ENCODE measurements at places on chromosomes 12 and 14.

DNA sequence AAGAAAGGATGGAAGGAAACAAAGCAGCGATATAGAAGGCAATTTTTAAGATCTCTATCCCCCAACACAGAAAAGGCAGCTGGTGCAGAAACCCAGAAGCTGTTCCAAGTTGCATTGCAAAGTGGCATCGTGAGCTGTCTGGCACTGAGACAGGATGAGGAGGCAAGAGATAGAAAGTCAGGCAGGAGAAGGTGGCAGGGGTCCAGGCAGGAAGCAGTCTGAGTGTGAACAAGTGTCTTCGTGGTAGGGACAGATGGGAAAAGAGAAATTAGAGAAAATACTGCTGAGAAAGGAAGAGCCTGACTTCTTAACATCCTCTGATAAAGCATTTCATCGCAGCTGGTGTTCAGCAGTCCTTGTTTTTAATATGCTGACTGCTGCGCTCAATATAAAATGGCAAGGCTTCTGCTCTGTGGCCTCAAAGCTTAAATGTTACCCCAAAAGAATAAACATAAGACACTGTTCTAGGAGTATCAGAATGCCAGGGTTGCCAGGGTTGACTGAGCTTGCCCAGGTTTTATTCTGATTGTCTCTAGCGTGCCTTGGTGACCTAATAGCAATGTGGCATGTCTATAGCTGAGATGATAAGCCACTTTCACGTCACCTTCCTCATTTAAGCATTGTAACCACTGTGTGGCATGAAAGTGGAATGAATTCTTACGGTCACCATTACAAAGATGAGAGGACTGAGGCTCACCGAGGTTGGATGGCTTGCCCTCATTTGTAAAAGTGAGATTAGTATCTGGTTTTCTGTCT, 397.6 kb downstream of the NUAK1 start:
- no peak for DNase-seq

GRCh38 chr12:4771960-4772566, 51.9 kb downstream of the GALNT8 start:
- DNase-seq, result no peak

- DNase-seq, result peak; percentile 85
Observed at GRCh38 chr12:56635806-56636674, 5.9 kb upstream of the BAZ2A start.

DNA sequence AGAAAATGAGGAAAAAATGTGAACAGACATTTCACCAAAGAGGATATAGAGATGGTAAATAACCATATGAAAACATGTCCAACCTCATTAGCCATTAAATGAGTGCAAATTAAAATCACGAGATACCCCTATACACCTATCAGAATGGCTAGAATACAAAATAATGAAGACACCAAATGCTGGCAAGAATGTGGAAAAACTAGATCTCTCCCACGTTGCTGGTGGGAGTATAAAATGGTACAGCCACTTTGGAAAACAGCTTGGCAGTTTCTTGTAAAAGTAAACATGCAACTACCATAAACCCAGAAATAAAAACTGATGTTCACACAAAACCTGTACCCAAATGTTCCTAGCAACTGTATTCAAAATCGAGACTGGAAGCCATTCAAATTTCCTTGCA, 38.3 kb upstream of the TCL1B start:
- no peak for DNase-seq

DNA sequence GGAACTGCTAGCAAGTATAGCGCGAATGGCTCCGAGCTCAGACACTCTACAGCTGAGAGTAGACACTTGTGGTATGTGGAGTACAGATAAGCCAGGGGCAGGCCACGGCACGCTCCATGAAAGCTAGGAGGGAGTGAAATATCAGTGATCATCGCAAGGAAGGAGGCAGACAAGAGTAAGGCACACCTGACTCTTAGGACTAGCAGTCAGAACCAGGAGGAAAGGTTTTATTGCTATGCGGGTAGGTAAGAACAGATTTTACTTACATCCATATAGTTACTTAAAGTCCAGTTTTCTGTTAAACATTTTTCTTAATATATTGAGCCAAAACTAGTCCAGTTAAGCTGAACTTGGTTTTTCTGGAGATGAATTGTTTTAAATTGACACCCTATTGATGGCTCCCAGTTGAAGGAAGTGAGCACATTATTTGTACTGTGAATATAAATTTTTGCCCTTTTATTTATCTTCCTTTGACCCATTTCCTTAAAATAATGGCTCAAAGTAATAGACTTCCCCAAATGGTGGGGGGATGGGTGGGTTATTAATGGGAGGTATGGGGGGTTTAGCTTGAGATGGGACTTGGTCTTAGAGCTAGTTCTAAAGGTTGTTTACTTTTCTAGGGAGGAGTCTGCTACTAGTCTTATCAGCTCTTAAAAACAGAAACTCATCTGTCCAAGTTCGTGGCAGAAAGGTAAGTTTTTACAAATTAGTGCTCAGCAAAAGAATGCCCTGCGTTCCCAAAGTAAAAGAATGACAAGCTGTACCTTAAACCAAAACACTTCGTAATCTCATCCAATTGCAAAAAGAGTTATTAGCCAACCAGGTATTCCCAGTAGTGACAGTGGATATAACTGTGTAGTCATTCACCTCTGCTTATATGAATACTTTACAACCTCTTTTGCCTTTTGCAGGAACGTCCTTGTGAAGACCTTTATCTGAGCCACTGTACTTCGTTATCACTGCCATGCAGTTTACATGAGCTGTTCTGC, 5.8 kb downstream of the HNRNPA1 start:
- no peak for DNase-seq

- no peak for DNase-seq
Observed at GRCh38 chr12:132711080-132711843, 620 bp downstream of the PGAM5 start.

GRCh38 chr12:54126029-54126695, 62.6 kb downstream of the SMUG1 start:
- DNase-seq, result peak; percentile 29

- no peak for DNase-seq
Observed at GRCh38 chr14:36224176-36224575, 47.7 kb upstream of the PTCSC3 start.

DNA sequence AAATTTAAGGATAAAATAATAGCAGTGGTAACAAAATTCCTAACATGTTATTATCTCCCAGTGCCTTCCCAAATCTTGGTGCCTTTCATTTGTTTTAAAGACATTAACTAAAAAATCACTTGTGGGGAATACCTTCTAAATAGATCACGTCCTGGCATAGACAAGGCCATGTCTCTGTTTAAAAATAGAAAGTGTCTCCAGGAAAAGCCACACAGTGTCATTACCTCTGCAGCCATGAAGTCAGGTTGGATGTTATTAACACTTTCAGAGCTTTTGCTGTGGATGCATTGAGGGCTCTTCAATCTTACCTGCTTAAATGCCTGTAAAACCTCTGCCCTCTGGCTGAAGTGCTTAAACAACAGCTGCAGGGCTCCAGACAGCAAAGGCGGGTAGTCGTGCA, 211.1 kb downstream of the ITPR2 start:
- no peak for DNase-seq

DNA sequence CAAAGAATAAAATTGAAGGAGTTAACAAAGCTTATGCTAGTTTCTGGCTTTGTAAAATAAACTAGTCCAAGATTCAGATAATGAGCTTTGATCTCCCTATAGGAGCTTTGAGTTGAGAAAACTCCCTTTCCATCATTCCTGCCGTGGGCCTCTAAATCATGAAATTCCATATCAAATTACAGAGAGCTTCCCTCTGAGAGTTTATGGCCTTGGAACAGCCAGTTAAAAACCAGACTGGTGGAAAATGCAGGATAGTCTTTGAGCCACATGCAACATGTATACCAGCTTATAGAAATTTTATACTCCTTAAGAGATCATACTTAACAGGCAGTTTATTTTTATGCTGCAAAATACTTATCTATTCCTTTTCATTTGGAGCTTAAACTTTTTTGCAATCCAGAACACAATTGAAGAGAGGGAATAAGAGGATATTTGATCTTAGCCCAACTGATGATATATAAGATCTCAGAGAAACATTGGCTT, 175.8 kb upstream of the ATP2B1 start:
- no peak for DNase-seq

- DNase-seq, result no peak
Observed at GRCh38 chr14:33566082-33566481, 384.8 kb downstream of the EGLN3 start.

GRCh38 chr14:64758025-64758521, 53.8 kb downstream of the PLEKHG3 start:
- no peak for DNase-seq

Measured in stimulated activated naive CD4-positive, alpha-beta T cell (primary cell).